Gastrocnemius medialis (tissue), 4 donors: ENCODE measurements at places on chromosomes 11 and 22. TPM values are rescaled to one million over a fixed set of nuclear protein-coding genes. Genes with fewer than 3 reads are reported as not detected.

DNA sequence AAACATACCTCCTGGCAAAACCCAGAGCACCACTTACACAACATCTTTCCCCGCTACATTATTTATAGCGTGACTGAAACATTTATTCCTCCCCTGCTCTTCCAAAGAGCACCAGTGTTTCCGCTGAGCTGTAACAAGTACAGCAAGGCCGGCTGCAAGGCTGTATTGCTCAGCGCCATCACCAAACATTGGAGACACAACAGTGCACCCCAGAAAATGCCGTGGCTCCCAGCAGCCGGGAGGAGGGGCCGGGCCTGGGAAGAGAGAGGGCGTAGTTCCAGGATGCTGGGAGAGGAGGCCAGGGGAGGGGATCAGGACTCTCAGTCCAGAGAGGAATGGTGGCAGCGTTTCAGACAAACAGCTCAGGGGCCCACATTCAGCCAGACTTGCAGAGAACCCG lies 133.2 kb downstream of the DSCAML1 start:
- H3K27ac ChIP-seq: no peak overlapping the region
- H3K27me3 ChIP-seq: no peaks in the 10 kb centered on the region
- H3K36me3 ChIP-seq: no peaks in the 10 kb centered on the region
- DNase-seq: no peak

GRCh38 chr11:5071799-5072198 lies 2.4 kb downstream of the OR52E1 start:
- H3K27me3 ChIP-seq: no peaks in the 10 kb centered on the region
- no peak overlapping the region for H3K27ac ChIP-seq
- H3K4me1 ChIP-seq: no peaks in the 10 kb centered on the region

DNA sequence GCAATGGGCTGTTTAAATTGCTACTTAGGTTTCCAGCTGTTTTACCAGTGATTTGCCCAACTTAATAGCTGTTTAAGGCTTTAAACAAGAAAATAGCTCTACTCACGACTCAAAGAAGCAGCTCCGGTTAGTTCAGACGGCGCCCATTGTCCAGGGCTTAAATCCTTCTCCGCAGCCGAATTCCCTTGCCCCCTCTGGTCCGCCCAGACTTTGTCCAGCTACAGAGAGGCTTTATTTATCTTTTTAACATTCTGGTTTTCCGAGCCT lies 20.9 kb upstream of the SCUBE1 start:
- no peaks in the 10 kb centered on the region for H3K4me1 ChIP-seq
- no peak for DNase-seq
- H3K36me3 ChIP-seq: no peaks in the 10 kb centered on the region
- no peak overlapping the region for H3K4me3 ChIP-seq
- peaks cover 34% of the 10 kb centered on the region for H3K27me3 ChIP-seq

- H3K27ac ChIP-seq: no peak overlapping the region
- no peaks in the 10 kb centered on the region for H3K4me1 ChIP-seq
- no peak for DNase-seq
- H3K4me3 ChIP-seq: no peak overlapping the region
- no peaks in the 10 kb centered on the region for H3K36me3 ChIP-seq
- no peaks in the 10 kb centered on the region for H3K27me3 ChIP-seq
Measured at GRCh38 chr11:110894224-110894623, 182.0 kb upstream of the ARHGAP20 start.

DNA sequence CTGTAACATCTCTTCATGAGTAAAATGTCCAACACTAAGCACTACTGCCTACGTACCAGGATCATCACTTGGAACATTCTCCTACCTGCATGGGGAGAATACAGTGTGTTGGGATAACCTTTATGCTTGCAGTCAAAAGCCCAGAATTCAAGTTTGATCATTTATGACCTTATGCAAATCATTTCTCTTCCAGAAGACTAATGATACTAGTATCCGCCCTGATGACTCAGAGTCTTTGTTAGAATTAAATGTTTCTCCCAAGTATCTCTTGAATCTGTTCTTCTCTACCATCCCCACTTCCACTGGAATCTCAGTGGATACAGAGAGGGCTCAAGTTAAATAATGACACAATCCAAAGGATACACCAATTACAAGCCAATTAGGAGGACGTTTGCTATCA lies 12.4 kb downstream of the MAJIN start:
- H3K4me3 ChIP-seq: no peak overlapping the region
- H3K36me3 ChIP-seq: no peaks in the 10 kb centered on the region
- H3K27me3 ChIP-seq: no peaks in the 10 kb centered on the region
- DNase-seq: no peak
- no peaks in the 10 kb centered on the region for H3K4me1 ChIP-seq

DNA sequence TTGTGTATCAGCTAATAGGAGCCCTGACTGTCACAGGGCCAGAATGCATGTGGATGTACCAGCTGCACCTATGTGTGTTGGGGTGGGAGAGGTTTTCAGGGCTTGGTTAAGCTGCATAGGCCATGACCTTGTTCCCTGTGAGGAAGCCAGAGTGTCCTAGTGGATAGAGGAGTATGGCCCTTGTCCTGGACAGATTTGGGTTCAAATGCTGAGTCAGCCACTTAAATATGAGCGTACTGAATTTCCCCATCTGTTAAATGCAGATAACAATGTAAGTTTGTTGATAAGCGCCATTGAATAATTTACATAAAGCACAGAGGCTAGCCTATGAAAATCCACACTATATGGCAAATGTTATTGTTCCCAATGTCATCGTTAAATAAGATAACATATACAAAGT lies 74.4 kb downstream of the PANX1 start:
- no peaks in the 10 kb centered on the region for H3K4me1 ChIP-seq
- no peak overlapping the region for H3K4me3 ChIP-seq
- H3K36me3 ChIP-seq: no peaks in the 10 kb centered on the region
- no peak overlapping the region for H3K27ac ChIP-seq
- no peaks in the 10 kb centered on the region for H3K27me3 ChIP-seq

Gene STK33
- 1.7 TPM for total RNA-seq

Gene SCGB1D2
- total RNA-seq: not detected
